ENCODE measurements at places on chromosomes 1 and 21.

- DNase-seq = no peak
Measured at GRCh38 chr1:30043731-30044408, 679.5 kb downstream of the MATN1 start.

- DNase-seq = no peak
Measured at GRCh38 chr1:209577346-209577745, 6.2 kb upstream of the CAMK1G start.

- no peak for DNase-seq
Measured at GRCh38 chr1:10957133-10957532, 55.3 kb upstream of the TARDBP start.

GRCh38 chr1:206590025-206590758, 22.1 kb downstream of the EIF2D start:
- DNase-seq = no peak

DNA sequence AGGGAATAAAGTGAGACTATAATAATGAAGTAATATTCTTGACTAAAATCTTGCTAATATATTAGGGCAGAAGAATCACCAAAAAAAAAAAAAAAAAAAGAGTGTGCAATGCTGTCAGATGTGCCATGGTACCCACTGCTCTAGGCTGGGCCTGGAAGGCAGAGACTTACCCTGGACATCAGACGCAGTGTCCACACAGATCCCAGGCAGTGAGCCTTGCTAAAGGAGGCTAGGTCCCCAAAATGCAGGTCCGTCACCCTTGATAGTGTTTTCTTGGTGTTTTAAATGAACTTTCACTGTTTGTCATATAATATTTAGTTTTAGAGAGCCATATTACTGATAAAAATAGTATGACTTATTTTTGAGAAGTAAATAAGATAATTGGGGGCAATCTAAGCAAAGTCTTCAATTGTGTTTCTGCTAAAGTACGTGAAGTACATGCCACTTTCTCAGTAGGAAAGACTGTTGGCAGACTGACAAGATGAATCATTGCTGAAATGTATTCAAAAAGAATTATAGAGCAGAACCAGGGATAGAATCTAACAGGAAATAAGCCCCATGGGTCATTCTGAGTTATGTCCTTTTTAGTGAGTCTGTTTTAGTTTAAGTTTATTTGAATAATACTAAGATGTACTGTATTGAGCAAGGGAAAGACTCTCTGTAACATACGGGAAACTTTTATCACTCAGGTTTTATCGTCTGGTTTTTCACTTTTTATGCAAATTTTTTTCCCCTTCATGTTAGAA, 74.6 kb upstream of the PDC start:
- DNase-seq = peak; percentile 98

- no peak for DNase-seq
Measured at GRCh38 chr1:37404711-37405110, 69.7 kb upstream of the ZC3H12A start.

- DNase-seq = no peak
Measured at GRCh38 chr1:201637282-201638079, 98.6 kb downstream of the NAV1 start.

DNA sequence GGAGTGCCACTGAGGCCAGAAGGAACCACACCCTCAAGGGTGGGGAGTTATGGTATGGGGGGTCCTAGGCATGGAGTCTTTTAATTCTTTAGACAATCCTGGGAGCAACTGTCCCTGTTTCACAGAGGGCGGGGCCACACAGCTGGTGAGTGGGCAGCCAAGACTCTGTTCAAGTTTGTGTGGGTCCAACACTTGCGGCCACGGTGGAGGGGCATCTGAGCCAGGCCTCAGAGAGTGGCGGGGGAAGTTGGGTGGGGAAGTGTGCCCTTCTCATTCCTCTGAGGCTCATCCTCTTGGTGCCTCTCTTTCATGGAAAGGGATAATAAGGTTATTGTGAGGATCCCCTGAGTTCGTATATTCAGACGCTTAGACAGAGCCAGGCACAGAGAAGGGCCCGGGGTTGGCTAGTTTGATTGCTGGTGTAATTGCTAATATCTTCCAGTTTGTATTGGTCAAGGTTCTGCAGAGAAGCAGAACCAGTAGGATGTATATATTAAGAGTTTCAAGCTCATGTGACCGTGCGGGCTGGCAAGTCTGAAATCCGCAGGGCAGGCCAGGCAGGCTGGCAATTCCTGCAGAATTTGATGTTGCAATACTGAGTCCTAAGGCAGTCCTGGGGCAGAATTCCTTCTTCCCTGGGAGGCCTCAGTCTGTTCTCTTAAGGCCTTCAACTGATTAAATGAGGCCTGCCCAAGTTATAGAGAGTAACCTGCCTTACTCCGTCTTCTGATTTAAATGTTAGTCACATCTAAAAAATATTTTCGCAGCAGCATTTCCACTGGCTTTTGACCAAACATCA, 15.9 kb downstream of the PCSK9 start:
- DNase-seq = no peak

DNA sequence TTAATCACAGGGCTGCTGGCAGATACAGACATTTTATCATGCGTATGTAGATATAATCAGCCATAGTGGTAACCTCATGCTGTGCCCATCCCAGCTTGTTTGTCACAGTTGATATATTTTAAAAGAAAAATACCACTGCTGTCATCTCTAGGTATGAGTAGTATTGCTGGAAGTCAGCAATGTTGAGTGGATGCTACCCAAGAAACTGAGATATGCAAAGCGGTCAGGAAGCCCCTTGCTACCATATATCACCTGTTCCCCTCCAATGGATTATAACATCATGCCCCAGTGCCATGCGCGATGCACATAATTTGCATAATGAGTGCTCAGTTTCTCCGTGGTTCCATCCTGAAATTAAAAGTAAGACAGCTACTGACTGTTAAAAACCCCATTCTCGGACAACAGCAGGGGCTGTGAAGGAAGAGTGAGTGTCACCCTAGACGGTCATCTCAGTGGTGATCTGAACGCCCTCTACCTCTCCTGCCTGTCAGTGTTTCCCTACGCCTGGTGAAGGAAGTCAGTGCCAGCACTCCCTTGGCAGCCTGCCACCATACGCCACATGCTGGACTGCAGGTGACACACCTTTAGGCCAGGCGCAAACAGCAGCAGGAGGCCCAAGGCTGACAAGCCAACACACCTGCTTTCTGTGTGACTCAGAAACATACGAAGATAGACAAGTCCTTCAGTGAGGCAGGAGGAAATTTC, 2.7 kb downstream of the IL10RB start:
- DNase-seq = no peak

DNA sequence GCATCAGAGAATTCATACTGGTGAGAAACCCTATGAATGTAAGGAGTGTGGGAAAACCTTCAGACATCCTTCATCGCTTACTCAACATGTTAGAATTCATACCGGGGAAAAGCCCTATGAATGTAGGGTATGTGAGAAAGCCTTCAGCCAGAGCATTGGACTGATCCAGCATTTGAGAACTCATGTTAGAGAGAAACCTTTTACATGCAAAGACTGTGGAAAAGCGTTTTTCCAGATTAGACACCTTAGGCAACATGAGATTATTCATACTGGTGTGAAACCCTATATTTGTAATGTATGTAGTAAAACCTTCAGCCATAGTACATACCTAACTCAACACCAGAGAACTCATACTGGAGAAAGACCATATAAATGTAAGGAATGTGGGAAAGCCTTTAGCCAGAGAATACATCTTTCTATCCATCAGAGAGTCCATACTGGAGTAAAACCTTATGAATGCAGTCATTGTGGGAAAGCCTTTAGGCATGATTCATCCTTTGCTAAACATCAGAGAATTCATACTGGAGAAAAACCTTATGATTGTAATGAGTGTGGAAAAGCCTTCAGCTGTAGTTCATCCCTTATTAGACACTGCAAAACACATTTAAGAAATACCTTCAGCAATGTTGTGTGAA, 12.8 kb downstream of the ZFP69B start:
- no peak for DNase-seq

DNA sequence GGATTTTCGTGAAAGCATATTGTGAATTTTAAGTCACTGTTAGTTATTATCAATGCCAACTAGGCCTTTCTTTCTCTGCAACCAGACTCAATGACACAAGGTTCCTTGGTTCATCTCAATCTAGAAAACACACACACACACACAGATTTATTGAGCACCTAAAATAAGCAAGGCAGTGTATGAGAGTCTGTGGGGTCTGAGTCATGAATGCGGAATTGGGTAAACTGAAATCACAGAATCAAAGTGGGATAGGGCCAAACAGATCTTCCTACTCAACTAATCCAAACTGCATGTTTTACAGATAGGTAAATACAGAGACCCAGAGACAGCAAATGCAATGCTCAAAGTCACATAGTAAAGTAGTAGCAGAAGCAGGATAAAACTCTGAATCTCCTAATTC, 48.5 kb upstream of the NRDC start:
- DNase-seq = peak; percentile 36

DNA sequence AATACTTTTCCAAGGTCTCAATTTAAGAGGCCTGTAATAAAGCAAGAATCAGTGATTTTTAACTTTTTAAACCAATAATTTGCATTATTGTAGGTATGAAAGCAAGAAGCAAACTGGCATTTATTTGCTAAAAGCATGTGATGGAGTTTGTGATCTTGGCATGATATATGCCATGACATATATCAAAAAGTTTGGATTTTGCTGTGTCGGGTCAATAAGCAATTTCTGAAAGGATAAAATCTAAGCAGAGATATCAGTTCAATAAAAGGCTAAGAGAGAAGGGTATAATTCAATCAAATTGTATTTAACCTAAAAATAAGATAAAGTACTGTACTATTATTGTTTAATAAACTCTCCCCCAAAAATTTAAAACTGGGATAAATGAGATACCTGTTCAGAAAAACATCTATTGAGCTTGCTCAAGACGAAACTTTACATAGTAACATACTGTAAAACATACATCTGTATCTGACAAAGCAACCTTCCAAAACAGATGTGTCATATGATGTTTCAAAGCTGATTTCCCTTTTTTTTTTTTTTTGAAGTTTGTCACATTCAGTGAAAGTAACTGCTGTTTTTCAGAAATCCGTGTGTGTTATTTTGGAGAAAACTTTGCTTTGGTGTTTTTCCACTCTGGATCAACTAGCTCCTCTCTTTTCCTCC, 74.5 kb downstream of the TGFBR3 start:
- no peak for DNase-seq

DNA sequence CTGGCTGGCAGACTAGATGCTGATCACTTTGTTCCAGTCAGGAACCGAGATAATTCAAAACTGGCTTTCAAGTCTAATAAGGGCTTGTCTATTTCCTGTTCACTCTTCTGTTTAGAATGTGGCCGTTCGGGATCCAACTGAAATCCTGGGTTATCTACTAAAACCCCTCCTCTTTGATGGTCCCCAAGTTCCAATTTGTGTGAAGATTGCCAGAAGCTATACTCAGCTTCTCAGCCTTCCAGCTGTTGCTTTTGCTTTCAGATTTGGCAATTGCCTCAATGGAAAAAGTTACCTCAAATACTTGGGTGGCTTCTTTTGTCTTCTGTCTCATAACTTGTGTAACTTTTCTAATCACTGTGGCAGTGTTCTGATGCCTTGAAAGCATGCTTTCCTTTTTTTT, 43.7 kb downstream of the BTBD8 start:
- DNase-seq = no peak

DNA sequence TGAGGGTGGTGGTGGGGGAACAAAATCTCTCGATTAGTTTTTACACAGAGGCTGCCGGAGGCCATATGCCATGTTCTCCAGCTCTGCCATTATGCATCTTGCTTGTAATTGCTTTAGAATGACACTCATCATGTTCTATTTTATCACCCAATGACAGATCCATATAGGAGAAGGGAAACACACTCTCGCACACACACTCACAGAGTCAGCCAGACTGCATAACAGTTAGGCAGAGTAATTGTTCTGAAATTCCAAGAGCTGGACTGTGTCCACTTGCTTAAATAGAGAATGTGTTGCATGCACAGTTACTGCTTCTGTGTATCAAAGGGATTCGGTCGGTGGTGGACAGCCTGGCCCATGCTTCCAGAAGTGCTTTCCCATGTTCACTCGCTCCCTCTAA, 30.6 kb downstream of the KCND3 start:
- no peak for DNase-seq

GRCh38 chr1:235952950-235953615, 86.4 kb upstream of the LYST start:
- DNase-seq = no peak

- no peak for DNase-seq
Measured at GRCh38 chr1:13694886-13695684, 4.9 kb upstream of the PRDM2 start.

DNA sequence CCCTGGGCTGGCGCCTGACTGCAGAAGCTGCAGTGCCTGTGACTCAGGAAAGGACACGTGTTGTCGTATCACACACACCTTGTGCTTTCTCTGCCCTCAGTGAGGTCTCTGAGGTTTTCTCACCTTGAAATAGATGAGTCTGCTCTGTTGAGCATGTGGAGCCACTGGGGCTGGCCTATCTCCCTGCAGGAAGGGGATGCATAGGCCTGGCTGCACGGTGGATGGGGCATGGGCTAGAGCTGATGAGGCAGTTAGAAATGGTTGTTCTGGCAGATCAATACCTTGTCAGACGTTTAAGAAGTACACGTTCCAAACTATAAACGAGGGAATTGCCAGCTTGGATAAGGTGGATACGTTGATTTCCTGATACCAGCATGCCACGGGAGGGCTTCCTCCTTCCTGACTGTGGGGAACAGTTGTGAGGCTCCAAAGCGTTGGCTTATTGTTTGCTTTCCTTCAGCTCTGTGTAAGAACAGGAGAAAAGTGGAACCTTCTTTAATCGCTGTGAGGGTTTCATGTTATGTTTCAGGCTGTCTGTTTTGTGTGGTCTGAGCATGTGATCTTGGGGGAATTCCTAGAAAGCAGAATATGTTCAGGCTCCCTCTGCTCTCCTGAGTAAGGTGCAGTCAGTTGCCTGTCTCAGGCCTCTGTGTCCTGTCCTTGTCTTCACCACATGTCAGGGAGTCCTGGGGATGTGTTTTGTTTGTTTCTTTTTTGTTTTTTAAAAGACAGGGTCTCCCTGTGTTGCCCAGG, 44.8 kb downstream of the PCNT start:
- DNase-seq = no peak

DNA sequence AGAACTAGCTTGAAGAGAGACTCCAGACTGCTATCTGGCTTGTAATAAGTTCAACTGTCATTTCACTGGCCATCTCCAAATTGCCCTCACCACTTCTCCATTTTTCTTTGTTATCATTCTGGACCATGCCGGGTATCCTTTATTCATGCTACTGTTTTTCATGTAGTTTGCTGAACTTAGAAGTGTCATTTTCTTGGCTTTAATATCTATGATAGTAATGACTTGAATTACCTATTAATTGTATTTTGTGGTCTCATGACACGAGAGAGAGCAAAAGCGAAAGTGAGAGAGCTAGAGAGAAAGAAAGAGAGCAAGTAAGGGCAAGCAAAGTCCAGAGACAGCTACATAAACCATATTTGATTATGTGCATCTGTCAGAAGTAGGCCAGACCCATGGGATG, 184.9 kb upstream of the ATP1B1 start:
- no peak for DNase-seq

- peak; percentile 92 for DNase-seq
Measured at GRCh38 chr21:38839328-38840286, 33.9 kb downstream of the ETS2 start.

All from fibroblast of skin of left quadriceps (primary cell).